Mucosa of descending colon (tissue), 3 donors: ENCODE measurements at places on chromosomes 13 and 19.
A peak's percentile ranks its signal among the peaks of the same experiment; 100 is the strongest.

GRCh38 chr19:7918615-7919421 lies 1.3 kb upstream of the SNAPC2 start:
- no peak for DNase-seq

DNA sequence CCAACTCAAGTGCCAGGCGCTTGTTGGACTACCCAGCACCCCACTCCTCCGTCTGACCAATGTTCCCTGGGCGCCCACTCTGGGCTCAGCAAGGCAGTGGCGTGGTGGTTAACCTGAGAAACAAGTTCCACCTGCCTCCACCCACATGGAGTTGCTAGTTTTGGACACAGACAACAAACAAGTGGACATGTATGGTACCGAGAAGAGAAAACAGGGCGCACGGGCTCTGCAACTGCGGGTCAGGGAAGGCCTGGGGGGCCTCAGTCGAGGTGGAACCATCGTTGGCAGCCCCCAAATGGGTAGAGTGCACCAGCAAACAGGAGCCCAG lies 2.5 kb downstream of the MIER2 start:
- DNase-seq = no peak

DNA sequence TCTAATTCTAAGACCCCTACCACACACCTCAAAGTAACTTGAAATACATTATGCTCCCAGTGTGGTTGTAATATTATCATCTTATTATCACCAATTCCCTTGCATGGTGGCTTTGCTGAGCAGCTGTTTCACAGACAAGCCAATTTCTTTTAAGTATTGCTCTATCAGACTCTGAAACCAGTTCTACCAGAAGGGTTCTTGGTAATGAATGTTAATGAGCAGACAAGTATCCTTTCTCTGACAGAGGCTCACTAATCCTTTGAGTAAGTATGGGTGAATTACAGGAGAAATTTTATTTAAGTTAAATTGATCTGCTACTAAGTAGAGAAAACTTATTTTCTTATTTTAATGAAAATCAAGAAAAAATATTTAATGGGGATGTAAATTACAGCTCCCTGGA lies 326.0 kb downstream of the GPC6 start:
- no peak for DNase-seq

GRCh38 chr13:20461481-20461859 lies 64.2 kb downstream of the CRYL1 start:
- DNase-seq = no peak

DNA sequence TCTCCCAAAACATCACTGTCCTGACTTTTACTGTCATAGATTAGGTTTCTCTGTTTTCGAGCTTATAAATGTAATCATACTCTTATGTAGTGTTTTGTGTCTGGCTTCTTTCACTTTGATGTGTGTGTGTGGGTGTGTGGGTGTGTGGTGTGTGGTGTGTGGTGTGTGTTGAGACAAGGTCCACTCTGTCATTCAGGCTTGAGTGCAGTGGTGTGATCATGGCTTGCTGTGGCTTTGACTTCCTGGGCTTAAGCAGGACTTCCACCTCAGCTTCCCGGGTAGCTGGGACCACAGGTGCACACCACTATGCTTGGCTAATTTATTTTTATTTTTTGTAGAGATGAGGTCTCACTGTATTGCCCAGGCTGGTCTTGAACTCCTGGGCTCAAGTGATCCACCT lies 59.6 kb downstream of the PDS5B start:
- DNase-seq = no peak

DNA sequence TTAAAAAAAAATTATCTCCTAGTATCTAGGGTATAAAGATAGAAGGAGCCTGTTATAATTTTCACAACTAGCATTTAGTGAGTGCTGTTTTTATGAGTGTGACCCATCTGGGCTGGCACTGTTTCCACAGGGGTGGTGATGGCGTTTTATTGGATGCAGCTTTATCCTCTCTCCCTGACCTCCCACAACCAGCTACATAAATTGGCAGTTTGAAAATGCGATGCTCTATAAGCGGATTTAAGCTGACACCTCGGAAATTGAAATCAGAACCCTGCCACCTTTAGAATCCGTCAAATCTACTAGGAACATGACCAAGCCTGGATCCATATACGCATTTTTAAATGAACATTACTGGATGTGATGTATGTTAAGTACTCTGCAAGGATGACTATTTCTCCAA lies 44.9 kb downstream of the MYO16 start:
- DNase-seq = no peak

DNA sequence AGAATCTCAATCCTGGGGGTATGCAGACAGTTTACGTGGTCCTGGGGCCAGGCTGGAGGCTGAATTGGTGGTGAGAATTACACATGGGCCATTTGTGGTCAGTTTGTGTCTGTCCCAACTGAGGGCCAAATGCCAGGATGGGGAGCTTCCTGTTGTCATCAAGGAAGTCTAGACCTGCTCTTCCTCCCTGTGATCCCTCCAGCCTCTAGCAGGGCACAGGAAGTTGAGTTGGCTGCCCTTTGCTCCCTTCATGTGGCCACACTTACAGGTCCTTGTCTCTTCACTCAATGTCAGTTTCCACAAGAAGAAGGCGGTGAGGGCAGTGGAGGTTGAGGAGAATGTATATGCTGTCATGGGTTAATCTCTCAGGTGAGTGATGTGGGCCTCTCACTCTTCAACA lies 30.1 kb downstream of the SIGLEC7 start:
- DNase-seq = no peak

DNA sequence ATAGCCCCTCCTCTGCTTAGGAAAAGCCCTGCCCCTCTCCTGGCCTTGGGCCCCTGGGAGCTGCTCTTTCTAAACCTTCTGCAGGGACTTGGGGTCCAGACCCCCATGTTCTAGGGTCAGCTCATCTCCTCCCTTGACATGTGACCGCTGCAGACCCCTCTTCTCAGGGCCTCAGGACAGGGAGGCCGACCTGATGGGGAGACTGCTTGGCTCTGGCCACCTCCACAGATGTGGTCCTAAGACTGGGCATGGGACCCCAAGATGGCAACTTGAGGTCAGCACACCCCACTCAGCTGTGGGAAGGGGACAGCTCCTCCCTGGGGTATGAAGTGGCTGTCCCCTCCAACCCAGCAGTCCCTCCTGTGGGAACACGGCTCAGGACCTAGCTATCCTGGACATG lies 3.9 kb upstream of the SIX5 start:
- no peak for DNase-seq

GRCh38 chr19:5932146-5932545 lies 18.1 kb downstream of the CAPS start:
- DNase-seq = no peak

- DNase-seq = no peak
These were observed 591.9 kb downstream of the DACH1 start for GRCh38 chr13:71274923-71275608.

DNA sequence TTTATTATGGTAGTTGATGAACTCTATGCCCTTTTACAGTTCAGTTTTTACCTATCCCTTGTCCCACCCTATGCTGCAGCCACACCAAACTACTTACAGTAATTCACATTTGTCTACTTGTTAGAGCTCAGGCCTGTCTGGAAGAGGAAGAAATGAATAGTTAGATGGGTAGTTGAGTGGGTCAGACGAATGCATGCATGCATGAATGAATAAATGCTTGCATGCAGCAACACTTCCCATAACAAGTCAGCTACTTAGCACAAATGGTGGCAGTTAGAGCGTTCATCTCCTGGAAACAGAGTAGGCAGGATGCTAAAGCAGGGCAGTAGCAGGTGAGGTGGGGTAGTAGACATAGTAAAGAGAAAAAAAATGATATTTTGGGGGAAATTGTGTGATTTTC lies 322.3 kb downstream of the NDFIP2 start:
- DNase-seq = no peak

GRCh38 chr13:93477238-93477637 lies 250.6 kb downstream of the GPC6 start:
- no peak for DNase-seq

DNA sequence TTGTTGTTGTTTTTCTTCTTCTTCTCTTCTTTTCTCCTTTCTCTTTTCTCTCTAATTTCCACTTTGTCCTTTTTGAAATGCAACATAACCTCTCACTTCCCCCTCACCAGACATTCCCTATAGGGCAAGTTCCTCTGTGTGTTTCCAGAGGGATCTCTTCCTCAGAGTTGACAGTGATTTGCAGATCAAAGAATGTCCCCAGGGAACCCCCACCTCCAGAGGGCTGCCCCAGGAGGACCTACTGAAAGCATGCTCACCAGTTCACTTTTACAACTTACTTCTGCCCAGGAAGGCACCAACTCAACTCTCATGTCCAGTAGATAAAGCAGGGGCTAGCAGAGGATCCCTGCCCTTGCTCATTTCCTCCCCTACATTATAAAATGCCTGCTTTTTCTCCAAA lies 1648.0 kb downstream of the PCDH9 start:
- DNase-seq = no peak

DNA sequence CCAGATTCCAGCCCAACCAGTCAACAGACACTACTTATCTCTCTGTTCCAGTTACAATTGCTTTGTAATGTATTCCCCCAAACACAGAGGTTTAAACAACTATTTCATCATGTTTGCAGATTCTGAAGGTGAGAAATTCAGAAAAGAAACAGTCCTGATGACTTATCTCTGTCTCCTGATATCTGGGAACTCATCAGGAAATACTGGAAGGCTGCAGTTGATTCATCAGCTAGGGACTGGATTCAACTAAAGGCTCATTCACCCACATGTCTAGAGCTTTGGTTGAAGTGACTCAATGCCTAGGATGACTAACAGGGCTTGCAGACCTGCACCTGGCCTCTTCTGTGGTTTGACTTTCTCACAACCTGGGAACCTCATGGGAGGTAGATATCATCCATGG lies 56.6 kb upstream of the GPC6 start:
- DNase-seq = no peak

DNA sequence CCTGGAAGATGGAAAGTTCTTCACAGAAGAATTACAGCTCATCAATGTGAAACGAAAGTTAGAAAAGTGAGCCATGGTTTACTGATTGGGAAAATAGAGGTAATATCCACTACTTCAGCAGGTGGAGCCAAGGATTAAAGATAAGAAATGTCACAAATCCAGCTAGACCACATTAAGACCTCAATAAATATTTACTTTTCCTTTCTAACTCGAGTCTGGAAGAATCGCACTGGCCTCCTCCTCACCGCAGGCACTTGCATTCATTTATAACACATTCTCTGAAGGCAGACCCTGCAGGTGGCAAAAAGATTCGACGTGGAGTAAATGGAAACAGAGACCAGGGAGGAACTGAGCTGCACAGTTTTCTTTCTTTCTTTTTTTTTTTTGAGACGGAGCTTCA lies 7.4 kb downstream of the SLC35E1 start:
- no peak for DNase-seq

- DNase-seq = no peak
These were observed 4.8 kb downstream of the TPT1 start for GRCh38 chr13:45336025-45336800.

- DNase-seq = no peak
These were observed 2862.8 kb upstream of the PCDH20 start for GRCh38 chr13:64278493-64278892.

DNA sequence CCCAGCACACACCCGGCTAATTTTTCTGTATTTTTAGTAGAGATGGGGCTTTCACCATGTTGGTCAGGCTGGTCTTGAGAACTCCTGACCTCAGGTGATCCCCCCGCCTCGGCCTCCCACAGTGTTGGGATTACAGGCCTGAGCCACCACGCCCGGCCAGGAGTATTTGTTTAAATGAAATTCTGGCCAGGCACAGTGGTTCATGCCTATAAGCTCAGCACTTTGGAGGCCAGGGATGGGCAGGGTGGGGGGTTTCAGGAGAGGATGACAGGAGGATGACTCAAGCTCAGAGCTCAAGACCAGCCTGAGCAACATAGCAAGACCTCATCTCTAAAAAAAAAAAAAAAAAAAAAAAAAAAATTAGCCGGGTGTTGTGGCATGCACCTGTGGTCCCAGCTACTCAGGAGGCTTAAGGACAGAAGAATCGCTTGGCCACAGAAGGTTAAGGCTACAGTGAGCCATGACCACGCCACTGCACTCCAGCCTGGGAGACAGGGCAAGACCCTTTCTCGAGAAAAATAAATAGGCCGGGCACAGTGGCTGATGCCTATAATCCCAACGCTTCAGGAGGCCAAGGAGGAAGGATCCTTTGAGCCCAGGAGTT lies 8.2 kb upstream of the DHDH start:
- no peak for DNase-seq

- peak; percentile 47 for DNase-seq
These were observed 565.1 kb downstream of the LIG4 start for GRCh38 chr13:107650081-107650701.

DNA sequence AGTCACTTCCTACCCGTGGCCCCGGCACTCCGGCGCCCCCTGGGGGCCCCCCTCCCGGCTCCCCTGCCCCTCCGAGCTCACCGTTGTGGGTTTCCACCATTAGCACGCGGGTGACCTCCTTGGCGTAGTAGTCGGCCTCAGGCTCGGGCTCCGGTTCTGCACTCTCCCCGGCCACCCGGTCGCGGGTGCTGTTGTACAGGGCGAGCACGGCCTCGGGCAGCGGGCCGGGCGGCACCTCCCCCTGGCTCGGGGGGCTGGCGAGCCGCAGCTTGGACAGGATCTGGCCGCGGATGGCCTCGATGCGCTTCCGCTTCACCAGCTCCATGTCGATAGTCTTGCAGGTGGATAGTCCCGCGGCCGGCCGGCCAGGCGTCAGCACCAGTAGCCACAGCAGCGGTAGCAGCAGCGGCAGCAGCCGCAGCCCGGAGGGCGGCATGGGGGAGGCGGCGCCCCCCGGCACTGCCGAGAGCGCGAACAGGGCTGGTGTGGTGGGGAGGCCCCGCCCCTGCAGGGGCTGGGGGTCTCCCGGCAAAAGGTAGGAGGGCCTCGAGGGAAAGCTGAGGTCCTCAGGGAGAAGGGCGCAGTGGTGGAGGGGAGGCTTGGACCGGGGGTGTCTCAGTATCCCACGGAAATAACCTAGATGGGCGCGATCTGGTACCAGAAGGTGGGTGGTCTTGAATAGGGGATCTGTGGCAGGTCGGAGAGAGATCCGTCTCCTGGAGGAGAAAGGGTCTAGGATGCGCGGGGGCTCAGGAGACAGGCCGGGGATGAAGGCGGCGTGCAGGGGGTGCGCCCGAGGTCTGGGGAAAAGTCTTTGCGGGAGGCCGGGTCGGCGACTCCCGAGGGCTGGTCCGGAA lies 885 bp downstream of the TGFB1 start:
- DNase-seq = peak; percentile 79

GRCh38 chr13:94196413-94196812 lies 283.1 kb downstream of the DCT start:
- DNase-seq = no peak

- no peak for DNase-seq
These were observed 10.5 kb downstream of the PEX11G start for GRCh38 chr19:7478173-7478842.

DNA sequence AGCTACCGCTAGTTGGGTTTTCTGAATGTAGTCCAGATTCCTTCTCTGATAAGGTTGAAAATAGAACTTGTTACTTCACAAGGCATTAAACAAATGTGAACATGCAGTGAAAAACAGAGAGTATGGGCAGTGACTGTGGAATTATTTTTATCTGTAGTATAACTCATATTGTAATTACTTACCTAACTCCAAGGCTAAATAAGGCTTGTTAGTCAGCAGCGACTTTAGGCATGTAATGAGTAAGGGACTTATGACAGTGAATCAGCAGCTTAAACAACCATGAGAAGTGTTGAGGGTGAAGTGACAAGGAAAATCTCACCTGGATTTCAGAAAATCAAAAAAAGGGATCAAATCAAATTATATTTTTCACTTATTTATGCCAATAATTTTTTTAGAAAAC lies 1719.5 kb upstream of the MIR17HG start:
- no peak for DNase-seq

- DNase-seq = no peak
These were observed 51.3 kb downstream of the GPALPP1 start for GRCh38 chr13:45040622-45041021.

- no peak for DNase-seq
These were observed 82.4 kb downstream of the PIBF1 start for GRCh38 chr13:72864142-72865011.
